ENCODE measurements at places on chromosomes 3 and 15.

DNA sequence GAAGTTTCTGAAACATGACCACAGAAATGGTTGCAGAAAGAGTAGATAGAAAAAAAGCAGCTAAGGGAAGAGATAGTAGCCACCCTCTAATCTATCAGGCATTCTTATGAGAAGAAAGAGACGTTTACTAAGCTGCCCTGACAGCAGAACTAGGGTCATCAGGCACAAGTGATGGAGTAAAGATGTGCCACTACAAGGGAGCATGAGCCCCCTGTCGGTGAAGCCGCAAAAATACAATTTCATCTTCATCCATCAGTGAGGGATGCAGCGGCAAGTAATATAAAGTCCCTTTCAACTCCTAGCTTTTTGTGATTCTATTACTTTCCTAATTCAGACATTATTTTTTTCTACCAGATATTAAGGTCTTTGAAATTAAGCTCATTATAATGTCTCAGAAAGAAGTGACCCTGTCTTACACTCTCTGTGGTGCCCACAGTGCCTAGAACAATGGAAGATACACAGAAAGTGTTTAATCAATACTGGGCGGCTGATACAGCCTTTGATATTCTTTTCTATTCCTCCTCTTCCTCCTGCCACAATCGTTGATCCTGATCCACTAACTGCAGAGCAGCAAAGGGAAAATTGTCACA is 651.6 kb downstream of the NTRK3 start:
- DNase-seq, result no peak

DNA sequence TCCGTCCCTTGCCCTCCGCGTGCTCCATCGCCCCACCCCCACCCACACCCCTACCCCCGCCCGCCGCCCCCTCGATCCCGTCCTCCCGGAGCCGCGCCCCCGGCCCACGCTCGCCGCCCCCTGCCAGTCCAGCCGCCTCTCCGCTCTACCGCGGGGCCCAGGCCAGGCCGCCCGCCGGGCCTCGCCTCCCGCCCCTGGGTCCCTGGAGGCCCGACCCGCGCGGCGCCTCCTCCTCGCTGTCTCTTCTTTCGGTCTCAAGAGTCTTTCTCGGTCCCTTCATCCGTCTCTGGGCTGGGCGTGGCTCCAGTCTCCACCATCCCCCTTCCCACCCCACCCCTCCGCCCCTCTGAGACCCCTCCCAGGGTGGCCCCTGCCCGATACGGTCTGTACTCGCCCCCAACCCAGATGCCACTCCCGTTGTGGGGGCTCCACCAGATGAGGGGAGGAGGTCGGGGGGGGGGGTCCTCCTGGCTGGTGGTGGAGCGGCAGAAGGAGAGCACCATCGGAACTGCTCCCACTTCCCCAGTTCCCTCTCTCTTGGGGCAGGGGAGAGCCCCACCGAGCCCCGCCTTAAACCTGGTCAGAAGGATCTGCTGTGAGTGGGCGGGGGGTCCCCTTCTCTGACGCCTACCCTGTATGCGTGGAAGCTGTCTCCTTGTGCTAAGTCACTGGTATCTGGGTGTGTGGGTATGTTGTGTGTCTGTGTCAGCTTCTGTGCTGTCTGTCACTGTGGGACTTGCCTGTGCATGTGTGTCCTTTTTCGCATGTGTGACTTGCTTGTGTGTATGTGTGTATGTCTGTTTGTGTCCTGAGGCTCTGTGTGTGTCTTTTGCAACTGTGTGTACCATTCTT is 1.0 kb downstream of the PRKCD start:
- DNase-seq, result no peak

- no peak for DNase-seq
Observed at GRCh38 chr3:130811557-130811956, 64.9 kb upstream of the PIK3R4 start.

GRCh38 chr3:60935709-60936108 is 315.5 kb downstream of the FHIT start:
- DNase-seq, result peak; percentile 59

- no peak for DNase-seq
Observed at GRCh38 chr15:87167055-87167454, 1087.4 kb downstream of the AGBL1 start.

GRCh38 chr15:74845208-74845568 is 2.2 kb upstream of the ULK3 start:
- no peak for DNase-seq

GRCh38 chr3:126452213-126452612 is 23.5 kb downstream of the ZXDC start:
- DNase-seq, result no peak

DNA sequence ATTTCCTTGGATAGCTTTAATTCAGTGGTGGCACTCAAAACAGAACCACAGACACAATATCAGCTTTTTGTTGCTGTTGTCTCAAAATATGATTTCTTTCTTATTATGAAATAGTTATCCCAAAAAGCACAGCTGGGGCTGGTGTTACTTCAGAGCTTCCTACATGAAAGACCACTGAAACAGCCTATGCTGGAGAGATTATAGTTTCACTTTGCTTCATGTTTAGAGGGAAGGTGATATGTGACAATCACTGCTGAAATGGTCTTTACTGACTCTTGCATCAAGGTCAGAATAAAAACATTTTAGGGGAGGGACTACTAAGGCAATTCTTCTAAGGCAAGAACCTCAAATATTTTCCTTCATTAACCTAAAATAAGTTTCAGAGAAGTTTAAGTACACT is 190.7 kb downstream of the TNIK start:
- peak; percentile 30 for DNase-seq

- peak; percentile 81 for DNase-seq
Observed at GRCh38 chr3:159964166-159964973, 24.3 kb upstream of the IL12A start.

- no peak for DNase-seq
Observed at GRCh38 chr3:136283627-136284026, 33.5 kb downstream of the PCCB start.

GRCh38 chr3:133562376-133562775 is 11.1 kb upstream of the CDV3 start:
- DNase-seq, result no peak

- DNase-seq, result no peak
Observed at GRCh38 chr3:162353414-162353813, 856.8 kb downstream of the OTOL1 start.

GRCh38 chr15:43093026-43093425 is 12.8 kb downstream of the UBR1 start:
- peak; percentile 88 for DNase-seq

GRCh38 chr3:46811615-46812236 is 51.5 kb downstream of the MYL3 start:
- no peak for DNase-seq

DNA sequence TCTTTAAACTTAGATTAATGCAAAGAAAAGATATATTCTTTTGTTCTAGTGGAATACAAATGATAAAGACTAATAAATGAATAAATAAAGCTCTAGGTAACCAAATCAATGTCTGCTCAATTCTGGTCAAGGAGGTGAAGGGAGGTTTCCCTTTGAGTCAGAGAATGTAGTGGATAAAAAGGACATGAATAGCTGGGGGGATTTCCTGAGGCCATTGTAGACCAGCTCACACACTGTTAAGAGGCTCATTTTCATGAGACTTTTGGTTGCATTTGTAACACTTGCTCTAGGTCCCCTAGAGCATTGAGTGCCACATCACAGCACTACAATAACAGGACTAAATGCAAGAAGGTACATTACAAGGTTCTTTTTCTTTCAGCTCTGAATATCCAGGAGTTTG is 170.7 kb downstream of the TIGIT start:
- no peak for DNase-seq

- no peak for DNase-seq
Observed at GRCh38 chr3:194554473-194555123, 67.8 kb upstream of the ATP13A3 start.

GRCh38 chr3:122013448-122013925 is 8.6 kb downstream of the ILDR1 start:
- no peak for DNase-seq

- no peak for DNase-seq
Observed at GRCh38 chr15:81097890-81098280, 36.2 kb upstream of the CFAP161 start.

DNA sequence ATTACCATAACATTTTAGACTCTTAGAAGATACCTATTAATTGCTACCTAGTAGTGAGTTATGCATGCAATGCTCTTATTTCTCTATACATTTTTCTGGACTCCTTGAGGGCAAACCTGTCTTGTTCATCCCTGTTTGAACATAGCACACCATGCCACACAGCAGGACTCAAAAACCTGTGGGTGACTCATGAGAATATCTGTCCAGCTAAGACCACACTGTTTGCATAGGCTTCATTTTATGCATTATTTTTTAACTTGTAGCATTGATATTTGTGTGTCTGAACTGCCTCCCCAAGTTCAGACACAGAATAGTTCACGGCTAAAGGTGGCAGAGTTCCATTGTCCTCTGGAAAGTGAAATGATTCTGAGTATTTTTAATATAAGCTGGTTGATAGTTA is 1.8 kb downstream of the LMCD1 start:
- DNase-seq, result peak; percentile 60

GRCh38 chr3:51619983-51620382 is 51.1 kb upstream of the TEX264 start:
- no peak for DNase-seq

GRCh38 chr3:184423561-184423960 is 43.7 kb downstream of the CHRD start:
- no peak for DNase-seq

DNA sequence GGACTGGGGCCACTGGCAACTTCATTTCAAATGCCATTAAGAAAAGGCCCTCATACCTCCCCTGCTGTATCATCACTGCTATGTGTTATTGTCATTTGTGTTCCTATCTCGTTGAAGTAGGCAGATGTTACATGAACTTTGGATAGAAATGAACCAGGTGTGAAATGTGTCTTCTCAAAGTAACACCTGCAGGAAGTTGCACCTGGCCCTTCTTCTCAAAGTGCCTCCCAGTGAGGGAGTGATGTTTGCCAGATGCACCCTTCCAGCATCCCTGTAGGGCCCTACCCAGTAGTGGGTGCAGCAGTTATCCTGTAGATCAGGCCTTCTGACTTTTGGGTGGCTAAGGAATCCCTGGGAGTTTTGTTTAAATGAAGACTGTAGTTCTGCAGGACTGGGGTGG is 197.7 kb upstream of the CTNNB1 start:
- DNase-seq, result no peak

Data from fibroblast of lung (primary cell).